HT-29 (cell line): ENCODE measurements at places on chromosomes 7 and 10.

DNA sequence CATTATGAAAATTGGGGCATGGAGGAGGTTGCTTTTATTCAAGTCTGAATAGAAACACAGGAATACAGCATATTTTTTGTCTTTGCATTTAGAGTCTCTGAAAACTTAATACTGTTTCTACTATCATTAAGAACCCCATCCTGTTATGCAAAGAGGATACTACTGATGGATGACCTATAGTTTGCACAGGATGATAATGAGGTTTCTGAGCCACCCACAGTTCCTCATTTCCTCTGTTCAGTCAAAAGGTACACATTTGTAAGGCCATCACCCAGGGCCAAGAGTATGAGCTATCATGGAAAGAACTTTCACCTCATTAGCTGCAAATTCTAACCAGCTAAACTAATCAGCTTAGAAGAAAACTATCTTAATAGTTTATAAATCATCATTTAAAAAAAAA is 213.0 kb upstream of the CHRM2 start:
- DNase-seq: no peak

DNA sequence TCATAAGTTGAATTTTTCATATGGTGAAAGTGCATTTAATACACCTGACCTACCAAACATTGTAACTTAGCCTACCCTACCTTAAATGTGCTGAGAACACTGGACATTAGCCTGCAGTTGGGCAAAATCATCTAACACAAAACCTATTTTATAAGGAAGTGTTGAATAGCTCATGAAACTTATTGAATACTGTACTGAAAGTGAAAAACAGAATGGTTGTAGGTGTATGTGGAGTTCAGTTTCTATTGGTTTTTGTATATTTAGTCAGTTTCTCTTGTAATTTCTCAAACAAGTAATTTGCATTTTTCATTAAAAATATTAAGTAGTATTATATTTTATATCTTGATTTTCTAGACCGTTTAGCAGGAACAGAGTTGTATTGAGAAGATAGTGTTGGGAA is 15.3 kb downstream of the CCDC7 start:
- DNase-seq: no peak

GRCh38 chr10:71801361-71801760 is 28.0 kb upstream of the VSIR start:
- DNase-seq: no peak

GRCh38 chr10:114713525-114714090 is 55.5 kb upstream of the ABLIM1 start:
- no peak for DNase-seq

- DNase-seq: no peak
Measured at GRCh38 chr7:115124409-115124939, 202.6 kb downstream of the MDFIC start.

- no peak for DNase-seq
Measured at GRCh38 chr7:8254667-8255066, 7.3 kb downstream of the ICA1 start.

DNA sequence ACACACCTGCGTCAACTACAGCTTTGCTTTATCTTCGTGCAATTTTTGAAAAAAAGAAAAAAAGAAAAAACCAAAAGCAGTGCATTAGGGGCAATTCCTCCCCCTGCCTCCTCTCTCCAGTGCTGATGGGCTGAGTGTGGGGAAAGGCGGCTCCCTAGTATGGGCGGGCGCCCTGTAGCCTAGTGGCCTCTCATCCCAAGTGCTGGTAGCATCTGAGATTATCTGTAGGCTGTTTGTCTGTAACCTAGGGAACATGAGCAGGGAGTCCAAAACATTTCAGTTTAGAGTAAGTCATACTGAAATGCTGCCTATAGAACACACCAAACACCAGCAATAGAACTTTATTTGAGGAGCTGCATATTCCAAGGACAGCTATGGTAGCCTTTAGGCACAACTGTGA is 24.6 kb upstream of the BAMBI start:
- DNase-seq: no peak
